ENCODE measurements at places on chromosomes 1 and 21.

- DNase-seq = no peak
Observed at GRCh38 chr1:2344744-2345296, 46.5 kb downstream of the MORN1 start.

- DNase-seq = no peak
Observed at GRCh38 chr1:101392552-101392951, 155.7 kb downstream of the S1PR1 start.

GRCh38 chr21:25925064-25925800 lies 190.5 kb downstream of the GABPA start:
- no peak for DNase-seq

DNA sequence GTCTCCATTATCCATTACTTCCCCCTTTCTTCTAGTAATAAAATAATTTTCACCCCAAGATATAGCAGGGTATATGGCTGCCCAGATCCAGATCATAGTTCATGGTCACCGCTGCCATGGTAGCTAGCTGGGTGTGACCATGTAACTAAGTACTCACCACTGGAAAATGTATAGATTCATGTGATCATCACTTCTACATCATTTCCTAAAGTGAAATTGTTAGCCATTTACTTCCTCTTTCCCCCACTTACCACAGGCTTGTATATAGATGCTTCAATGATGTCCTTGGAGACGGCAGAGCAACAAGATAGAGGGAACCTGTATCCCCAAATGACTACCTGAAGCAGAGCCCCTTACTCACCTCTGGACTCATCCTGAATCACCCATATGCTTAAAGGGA lies 22.7 kb upstream of the EYA3 start:
- DNase-seq = no peak

DNA sequence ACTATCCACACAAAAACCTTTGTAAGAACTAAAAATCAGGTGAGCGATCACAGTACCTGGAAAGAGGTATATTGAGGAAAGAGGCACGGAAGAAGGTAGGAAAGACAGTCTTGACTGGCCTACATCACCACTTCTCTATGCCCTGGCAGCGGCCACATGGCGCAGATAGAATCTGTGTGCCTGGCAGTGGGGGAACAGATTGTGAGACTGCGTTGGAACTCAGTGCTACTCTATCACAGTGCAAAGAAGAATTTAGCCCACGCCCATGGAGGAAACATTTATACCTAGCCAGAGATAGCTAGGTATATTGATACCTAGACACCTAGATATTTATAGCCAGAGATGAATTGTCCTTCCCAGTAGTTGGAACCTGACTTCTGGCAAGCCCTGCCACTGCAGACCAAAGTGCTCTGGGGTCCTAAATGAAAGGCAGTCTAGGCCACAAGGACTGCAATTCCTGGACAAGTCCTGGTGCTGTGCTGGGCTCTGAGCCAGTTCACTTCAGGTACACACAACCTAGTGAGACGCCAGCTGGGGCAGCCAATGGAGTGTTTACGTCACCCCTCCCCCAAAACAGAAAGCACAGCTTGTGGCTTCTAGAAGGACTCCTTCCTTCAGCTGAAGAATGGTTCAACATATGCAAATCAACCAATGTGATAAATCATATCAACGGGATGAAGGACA lies 51.9 kb downstream of the DHX9 start:
- no peak for DNase-seq

GRCh38 chr1:13570924-13571323 lies 12.7 kb upstream of the PDPN start:
- DNase-seq = no peak

DNA sequence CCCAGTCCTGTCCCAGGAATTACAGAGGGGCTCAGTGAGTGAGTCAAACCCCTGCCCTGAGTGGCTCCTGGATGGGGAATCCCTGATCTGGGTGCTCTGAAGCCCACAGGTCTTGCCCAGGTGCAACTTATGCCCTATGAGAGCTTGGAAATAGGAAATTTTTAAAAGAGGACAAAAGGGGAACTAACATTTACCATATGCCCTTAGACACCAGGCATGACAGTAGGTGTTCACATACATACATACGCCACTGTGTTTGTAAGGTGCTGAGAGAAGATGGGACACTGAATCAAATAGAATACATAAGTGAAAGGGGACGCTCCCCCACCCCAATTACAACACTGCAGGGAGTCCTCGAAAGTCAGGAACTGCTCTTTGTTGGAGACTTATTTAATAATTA lies 1.4 kb downstream of the CFAP45 start:
- no peak for DNase-seq

All from fibroblast of skin of right quadriceps (primary cell).